ENCODE measurements at places on chromosomes 3 and 15. TPM values are rescaled to one million over a fixed set of nuclear protein-coding genes. Genes with fewer than 3 reads are reported as not detected.

CPNE4 gene
- total RNA-seq, result not detected

C3orf49 gene
- total RNA-seq, result not detected

GPR27 gene
- 0.19 TPM for total RNA-seq

CYP1A2 gene
- total RNA-seq, result not detected

CHRD gene
- 1.9 TPM for total RNA-seq

GHSR gene
- total RNA-seq, result not detected

LAMB2 gene
- 1,071 TPM for total RNA-seq

RAB43 gene
- total RNA-seq, result 39.2 TPM

ST8SIA2 gene
- 1.6 TPM for total RNA-seq

GRCh38 chr3:41330465-41330864, 131.2 kb downstream of the CTNNB1 start:
- no peak for DNase-seq

DNA sequence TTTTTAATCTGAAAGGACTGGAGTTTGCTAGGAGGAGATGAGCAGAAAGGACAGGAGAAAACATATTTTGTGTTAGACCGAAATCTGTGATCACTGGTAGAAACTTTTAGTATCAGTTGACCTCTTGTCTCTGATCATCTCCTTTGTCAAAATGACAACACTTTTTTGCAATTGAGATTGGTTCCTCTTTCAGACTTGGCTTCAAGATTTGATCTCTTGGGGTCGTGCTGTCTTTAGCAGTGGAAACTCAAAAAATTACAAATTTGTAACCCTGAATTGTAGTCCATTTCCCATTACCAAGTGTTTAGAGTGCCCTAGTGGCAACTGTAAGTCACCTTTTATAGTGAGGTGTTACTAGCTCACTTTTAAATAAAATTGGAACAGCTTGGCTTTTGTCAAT, 107.4 kb downstream of the KLHL25 start:
- DNase-seq, result no peak

GRCh38 chr3:105401691-105402149, 35.0 kb downstream of the ALCAM start:
- DNase-seq, result no peak

GRCh38 chr3:169147238-169148008, 516.1 kb downstream of the MECOM start:
- no peak for DNase-seq

GRCh38 chr15:43118829-43119228, 13.0 kb upstream of the UBR1 start:
- no peak for DNase-seq

GRCh38 chr3:29822071-29822470, 541.2 kb downstream of the RBMS3 start:
- peak; percentile 14 for DNase-seq

GRCh38 chr15:92625251-92625980, 30.2 kb downstream of the FAM174B start:
- DNase-seq, result no peak

DNA sequence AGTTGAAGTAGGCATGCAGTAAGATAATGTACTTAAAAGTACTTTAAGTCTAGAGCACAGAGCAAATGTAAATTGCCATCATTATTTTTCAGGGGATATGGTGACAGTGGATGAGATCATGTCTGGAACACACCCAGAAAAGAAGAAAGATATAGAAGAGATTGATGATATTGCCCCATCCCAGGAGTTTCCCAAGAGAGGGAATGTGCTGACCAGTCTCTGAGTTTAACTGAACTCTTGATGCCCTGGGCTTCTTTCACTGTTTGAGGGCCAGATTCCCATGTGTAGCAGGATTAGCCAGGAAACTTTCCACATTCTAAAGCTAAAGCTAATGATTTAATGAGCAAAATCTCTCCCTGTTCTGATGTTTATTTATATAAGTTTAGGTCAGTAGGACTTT, 366.8 kb upstream of the UMPS start:
- DNase-seq, result no peak

DNA sequence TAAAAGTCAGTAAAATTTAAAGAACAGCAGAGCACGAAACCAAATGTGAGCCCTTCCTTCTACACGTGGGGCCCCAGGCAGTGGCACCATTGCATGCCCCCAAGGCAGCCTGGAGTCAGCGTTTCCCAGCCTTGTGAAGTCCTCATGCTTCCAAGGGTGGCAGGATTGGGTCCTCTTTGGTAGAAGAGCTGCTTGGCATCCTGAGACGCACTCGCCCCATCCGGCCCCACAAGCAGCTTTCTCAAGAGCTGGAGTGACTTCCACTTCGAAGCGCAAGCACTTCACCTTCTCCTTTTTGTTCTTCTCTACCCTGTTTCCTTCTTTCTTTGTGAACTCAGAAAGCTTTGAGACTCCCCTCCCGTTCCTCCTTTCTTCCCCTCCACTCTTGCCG, 34.7 kb downstream of the ZNF710 start:
- no peak for DNase-seq

GRCh38 chr3:48661501-48662144, 1.1 kb downstream of the CELSR3 start:
- no peak for DNase-seq

GRCh38 chr3:47006145-47006651, 26.7 kb downstream of the NBEAL2 start:
- DNase-seq, result no peak

DNA sequence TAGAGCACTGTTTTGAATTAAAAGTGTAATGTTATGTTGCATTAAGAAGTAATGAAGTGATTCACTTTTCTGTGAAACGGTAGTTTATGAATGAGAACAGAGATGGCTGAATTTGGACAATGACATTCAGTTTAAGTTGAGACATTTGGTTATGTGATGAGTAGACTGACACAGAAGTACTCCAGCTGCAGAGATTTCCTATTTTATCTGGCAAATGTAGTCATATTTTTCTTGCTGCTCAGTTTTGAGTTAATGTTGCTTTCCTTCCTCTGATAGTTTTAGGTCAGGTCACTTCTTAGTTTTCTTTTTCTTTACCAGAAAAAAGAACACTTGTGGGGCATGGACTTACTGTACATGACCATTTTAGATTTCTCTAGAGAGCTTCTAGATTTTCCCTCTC, 51.2 kb downstream of the ASB7 start:
- DNase-seq, result no peak

DNA sequence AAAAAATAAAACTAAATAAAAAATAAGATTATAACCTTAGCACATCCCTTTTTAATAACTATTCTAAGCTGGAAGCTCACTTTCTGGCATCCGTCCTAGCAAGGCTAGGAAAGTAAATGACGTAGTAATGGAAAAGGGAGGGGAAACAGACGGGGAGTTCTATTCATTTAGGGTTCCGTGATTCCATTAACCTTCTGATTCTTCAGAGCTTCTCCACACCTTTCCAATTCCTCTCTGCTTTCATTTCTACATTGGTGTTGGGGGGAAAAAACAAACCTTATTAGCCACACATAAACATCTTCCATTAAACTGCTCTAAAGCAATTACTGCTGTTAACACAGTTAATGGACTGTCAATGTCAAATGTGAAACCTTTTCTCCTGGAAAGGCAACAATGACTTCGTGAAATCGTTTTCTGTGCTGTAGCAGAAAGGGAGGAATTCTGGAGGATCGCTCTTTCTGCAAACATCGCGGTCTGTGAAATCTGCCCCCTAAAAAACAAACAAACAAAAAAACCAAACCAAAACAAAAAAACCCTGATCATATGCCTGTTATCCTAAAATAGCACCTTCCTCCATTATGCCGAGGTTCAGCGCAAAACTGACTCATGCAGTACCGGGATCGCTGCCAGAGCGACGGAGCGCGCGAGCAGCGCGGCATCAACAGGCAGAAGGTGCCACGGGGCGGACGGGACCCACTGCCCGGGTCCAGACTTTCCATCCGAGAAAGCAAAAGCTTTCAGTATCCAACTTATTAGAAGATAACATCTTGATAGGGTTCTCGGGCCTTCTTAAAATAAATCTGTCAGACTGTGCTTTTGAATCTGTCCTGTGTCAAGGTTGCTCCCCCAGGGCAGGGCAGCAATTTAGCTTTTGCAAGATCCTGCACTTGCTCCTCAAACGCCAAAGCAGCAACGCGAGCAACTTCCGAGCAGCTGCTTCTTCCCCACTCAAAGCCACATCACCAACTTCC, 156.2 kb downstream of the FGF12 start:
- no peak for DNase-seq
